Fibroblast of lung (primary cell): ENCODE measurements at places on chromosomes 11 and 22. TPM values are rescaled to one million over a fixed set of nuclear protein-coding genes. Genes with fewer than 3 reads are reported as not detected.

DNA sequence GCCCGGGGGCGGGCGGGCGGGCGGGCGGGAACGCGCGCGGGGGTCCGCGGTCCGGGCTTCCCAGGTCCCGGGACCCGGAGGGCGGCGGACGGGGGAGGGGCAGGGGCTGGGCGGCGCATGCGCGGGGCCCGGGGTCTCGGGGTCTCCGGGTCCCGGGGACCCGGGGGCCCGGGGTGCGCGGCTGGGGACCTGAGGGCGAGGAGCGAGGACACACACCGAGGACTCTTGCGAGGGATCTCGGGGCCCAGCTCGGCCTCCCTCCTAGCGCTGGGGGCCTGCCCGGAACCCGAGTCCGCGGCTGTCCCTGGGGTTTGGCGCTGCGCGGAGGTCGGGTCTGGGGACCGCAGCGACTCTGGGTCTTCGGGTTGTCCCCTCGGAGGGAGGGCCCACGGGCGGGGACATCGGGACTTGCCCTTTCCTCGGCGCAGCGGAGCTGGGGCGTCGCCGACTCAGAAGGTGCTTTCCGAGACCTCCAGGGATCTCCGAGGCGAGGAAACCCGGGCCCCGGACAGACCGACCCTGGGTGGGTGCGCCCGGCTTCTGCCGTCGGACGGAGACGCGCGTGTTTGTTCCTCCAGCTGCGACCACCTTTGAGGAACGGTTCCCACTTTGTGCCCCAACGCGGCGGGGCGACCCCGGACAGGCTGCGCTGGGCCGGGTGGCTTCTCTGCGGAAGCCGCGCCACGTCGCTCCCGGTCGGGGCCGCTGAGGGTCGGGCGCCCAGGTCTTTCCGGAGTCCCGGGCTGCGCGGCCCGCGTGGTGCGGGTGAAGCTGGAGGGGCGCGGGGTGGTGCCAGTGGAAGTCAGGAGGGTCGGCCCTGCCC, 540 bp downstream of the PPARA start:
- DNase-seq, result no peak

DNA sequence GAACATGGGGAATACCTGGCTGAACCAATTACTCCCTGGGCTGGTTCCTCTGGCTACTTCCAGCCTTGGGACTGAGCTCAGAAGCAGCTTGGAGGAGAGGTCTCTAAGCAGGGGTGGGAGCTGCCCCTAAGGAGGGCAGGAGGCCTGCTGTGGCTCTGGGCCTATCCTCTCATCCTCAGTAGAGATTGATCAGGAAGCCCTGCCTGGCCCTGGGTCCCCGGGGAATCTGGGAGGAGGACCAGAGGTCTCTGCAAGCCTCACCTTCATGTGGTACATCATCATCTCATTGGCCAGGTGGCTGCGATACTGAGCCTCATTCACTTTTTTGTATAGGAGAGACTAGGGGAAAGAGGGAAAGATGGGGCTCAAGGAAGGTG, 91.1 kb downstream of the PDE2A start:
- no peak for DNase-seq

The AMOTL1 gene
- 62.1 and 63.7 TPM in 2 replicates for total RNA-seq

DNA sequence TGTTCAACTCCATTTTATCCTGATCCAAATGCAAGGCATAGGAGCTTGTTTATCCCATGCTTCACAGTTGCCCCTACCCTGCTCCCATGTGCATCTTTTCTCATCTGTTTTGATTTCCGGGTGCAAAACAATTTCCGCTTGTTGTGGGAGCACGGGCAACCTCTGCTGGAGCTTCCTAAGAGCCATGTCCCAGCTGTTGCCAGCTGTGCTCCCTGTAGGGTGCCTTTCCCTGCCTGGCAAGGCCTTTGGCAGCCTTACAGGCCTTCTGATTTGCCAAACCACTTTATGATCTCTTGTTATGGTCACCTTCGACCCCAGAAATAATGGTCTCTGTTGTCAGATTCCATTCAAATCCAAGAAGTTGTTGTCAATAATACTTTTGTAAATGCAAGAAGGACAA, 1038.5 kb downstream of the OPCML start:
- no peak for DNase-seq

The MS4A1 gene
- total RNA-seq, result not detected in 2 replicates

DNA sequence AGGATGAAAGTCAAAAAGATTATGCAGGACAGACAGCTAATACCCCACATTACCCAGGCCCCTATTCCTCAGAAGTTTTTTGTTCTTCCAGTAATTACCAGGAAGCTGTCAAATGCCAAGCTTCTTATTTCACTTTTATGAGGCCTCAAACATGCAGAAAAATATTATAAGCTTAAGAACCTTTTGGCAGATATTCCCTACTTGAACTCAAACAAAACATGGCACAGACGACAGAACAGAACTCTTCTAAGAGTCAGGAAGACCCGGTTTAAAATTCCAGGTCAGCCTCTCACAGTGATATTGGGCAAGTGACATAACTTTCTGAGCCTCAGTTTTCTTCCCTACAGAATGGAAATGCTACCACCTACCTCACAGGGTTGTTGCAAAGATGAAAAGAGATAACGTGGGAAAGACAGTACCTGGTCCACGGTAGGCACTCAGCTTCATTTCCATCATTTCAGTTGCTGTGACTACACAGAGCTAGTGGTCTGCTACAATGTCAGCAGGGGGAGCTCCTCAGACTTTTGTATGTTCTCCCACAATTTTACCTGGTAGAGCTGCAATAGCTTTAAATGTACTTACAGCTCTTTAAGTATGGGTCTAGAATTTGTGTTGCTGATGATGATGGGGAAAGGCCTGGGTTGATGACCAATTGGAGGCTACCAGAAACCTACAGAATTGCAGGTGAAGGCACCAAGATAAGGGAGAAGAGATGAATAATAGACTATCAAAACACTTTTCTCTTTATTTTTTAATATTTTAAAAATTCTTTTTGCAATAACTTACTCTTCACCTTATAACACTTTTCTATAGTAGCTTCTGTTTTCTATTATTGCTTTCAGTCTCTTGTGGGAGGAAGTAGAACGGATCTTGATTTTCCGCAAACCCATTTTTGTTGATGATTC, 98.3 kb upstream of the CHRM4 start:
- peak; percentile 48 for DNase-seq
